A549 treated with AZD2906 at 1 μM for 4 hours (cell line): ENCODE measurements at places on chromosomes 11 and 22. TPM values are rescaled to one million over a fixed set of nuclear protein-coding genes. Genes with fewer than 3 reads are reported as not detected.

CD6 gene
- 0.04 to 0.16 TPM (median 0.09 TPM) in 5 replicates for total RNA-seq

KCNE3 gene
- total RNA-seq = 0.05 TPM in 1 of 5 replicates, not detected in the others

SAA4 gene
- not detected in 5 replicates for total RNA-seq

MFRP gene
- total RNA-seq = not detected in 5 replicates

HTR3B gene
- not detected in 5 replicates for total RNA-seq

OR52N4 gene
- total RNA-seq = not detected in 5 replicates

PRRG4 gene
- 1.8 to 2.3 TPM (median 2.0 TPM) in 5 replicates for total RNA-seq

OR1S1 gene
- not detected in 5 replicates for total RNA-seq

SLC22A25 gene
- not detected in 5 replicates for total RNA-seq

PGA3 gene
- total RNA-seq = 0.12 TPM in 1 of 5 replicates, not detected in the others

C1QTNF6 gene
- total RNA-seq = 8.3 to 10.9 TPM (median 10.3 TPM) in 5 replicates
